NCI-H1436 treated with DMSO at 0.1 percent for 48 hours (cell line): ENCODE measurements at places on chromosomes 16 and 17.

DNA sequence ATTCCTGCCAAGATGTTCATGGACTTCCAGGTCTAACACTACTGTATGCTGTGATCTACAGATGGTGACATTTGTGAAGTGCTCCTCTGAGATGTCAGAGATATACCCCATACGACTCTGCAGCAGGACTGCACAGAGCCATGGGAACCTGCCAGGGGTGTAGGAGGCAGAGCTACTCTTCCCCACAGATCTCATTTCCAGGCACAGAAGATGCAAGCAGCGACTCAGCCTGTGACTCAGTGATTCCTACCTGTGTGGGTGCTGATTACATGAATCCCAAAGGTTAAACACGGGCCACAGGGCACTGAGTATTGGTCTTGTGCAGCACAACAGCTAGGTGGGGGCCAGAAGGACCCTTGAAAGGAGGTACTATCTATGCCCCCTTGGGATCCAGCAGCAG is 137.0 kb upstream of the SOX9 start:
- no peak for DNase-seq

DNA sequence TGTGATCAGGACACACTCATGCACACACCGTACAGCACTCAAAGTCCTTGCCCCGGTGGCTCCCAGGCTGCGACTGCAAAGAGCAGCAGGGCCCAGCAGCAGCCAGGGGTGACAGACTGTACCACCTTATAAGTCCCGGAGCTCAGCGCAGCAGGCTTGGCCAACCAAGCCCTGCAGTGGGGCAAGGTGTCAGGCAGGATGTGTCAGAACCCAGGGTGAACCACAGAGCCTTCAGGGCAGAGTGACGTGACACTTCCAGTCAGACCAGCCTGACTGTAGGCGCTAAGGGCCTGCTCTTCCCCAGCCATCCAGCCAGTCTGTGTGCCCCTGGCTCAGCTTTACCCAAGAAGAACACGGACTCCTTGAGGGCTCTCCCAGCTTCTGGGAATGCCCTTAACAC is 204.1 kb downstream of the COPRS start:
- no peak for DNase-seq

DNA sequence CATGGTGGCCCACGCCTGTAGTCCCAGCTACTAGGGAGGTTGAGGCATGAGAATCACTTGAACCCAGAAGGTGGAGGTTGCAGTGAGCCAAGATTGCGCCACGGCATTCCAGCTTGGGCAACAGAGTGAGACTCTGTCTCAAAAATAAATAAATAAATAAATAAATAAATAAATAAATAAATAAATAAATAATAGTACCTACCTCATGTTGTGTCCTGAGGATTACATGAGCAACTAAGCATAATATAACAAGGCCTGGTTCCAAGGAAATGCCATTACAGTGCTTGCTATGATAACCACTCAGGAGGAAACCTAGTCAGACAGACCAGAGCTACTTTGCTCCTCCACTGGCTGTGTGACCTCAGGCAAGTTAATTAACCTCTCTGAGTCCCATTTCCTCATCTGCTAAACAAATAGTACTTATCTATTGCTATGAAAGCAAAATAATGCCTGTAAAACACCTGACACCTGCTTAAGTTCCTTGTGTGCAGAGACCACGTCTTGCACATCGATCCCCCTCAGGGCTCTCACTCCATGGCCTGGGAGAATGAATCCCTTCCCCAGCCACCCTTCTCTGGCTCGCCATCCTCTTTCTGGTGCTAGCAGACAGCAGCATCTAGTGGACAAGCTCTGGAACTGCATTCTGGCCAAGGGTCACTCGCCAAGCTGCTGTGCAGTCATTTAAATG is 7.5 kb downstream of the EPOP start:
- no peak for DNase-seq

GRCh38 chr17:61331886-61332285 is 67.8 kb upstream of the TBX2 start:
- no peak for DNase-seq

- no peak for DNase-seq
Observed at GRCh38 chr16:57411362-57411976, 6.9 kb downstream of the CCL17 start.

- DNase-seq, result no peak
Observed at GRCh38 chr16:79283578-79283977, 317.0 kb downstream of the MAF start.

GRCh38 chr16:78659216-78659615 is 559.8 kb downstream of the WWOX start:
- no peak for DNase-seq

DNA sequence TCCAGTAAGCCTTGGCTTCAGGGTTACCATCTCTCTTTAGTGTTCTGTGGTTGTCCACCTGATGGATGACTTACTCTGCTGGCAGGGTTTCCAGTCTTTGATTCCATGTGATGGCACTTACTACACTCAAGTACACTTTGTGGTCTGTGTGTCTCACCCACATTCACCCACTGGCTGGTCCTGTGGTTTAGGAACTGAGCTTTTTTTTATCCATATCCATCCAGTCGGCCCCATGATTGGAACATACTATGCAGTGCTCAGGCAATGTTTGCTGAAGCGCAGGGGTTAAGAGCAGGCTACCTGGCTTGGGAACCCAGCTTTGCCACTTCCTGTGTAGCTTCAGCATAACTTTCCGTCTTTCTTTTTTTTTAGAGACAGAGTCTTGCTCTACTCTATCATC is 2.8 kb upstream of the FUS start:
- DNase-seq, result no peak

GRCh38 chr17:77125432-77125901 is 15.3 kb upstream of the SEC14L1 start:
- no peak for DNase-seq

DNA sequence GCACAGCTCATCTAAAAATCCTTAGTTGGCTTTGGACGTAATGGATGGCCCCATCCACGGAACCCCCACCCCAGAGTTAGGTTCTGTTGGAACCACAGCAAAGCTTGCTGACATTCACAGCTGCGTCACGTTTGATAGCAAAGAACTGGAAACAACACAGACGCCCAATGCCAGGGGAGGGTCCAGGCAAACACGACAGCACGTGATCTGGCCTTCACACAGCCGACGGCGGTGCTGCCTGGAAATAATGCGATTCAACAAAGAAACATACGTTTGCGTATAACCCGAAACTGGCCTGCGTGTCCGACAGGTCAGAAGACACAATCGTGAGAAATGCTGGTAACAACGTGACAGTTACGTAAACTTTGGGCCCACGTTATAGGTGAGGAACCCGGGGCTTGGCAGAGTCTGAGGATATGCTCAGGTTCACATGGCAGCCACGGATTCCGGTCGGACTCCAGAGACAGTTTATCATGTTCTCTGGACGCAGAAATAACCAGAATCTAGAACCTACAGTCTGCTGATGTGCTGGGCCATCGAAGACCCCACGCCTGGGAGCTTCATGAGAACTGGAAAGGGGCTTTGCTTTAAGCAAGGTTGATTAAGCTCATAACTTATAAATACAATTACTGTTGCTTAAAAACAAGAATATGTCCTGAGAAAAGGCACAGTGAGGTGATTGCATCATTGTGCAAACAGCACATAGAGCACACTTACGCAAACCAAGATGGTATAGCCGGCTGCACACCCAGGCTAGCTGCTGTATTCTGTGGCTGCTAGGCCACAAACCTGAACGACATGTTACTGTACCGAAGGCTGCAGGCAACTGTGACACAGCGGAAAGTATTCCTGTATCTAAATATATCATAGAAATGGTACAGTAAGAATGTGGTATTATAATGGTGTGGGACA is 70.4 kb downstream of the RPH3AL start:
- DNase-seq, result no peak

- DNase-seq, result no peak
Observed at GRCh38 chr17:4209611-4210010, 54.2 kb downstream of the ANKFY1 start.

DNA sequence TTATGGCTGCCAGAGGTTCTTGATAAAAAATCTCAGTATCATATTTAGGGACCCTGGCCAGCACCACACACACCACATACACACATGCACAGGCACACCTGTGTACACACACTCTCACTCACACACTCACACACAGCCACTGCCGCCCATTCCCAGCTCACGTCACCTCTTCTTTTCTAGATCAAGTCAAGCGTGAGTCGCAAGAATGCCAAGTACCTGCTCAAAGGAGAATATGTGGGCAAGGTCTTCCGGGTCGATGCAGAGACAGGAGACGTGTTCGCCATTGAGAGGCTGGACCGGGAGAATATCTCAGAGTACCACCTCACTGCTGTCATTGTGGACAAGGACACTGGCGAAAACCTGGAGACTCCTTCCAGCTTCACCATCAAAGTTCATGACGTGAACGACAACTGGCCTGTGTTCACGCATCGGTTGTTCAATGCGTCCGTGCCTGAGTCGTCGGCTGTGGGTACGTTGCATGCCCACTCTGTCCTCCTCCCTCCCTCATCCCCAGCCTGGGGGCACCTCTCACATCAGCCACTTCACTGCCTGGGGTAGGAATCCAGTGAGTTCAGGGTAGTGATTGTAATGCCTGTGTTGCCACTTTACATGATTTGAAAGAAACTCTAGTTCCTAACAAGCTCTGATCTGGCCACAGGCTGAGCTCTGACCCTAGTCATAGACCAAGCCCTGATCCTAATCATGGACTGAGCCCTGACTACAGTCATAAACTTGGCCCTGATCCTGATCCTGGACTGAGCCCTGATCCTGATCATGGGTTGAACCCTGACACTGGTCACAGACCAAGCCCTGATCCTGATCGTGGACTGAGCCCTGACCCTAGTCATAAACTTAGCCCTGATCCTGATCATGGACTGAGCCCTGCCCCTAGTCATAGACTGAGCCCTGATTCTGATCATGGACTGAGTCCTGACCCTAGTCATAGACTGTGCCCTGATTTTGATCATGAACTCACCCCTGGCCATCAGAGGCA is 20.4 kb downstream of the CDH5 start:
- no peak for DNase-seq

DNA sequence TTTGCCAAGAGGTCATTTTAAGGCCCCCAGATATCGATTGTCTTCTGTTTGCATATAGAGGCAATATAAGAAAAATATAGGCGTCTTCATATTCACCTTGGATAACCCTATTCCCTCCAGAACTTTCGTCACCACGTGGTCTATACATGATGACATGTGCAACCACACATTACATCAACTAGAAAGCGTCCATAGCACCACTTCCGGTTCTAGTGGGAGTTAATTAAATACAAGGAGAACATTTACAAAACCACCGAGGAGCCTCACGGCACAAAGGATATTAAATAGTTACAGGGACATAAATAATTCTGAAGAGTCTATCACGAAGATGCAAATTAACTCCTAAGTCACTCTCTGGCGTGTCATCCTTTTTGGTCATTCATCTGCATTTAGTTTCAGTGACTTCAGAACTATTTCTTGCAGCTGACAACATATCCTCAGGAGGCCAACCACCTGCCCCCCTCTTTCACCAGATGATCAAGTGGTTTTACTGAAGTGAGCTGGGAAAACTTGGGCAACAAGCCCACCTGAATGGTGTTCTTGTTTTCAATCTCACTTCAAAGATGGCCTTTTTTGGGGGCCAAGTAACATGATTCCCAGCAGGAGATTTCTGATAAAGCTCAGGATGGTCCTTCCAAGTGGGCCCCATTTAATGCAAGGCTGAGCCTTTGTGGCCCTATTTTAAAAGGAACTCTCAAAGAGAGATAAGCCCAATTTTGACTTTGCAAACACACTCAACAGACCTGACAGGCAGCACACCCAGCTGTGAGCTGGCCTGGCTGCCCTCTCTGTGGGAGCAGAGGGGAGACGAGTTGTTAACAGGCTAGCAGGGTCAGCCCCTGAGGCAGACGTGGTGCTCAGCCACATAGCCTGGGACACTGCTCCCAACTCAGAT is 15.3 kb downstream of the CMTM3 start:
- DNase-seq, result no peak
